SHP77 (cell line): ENCODE measurements at places on chromosomes 11 and 22.
A peak's percentile ranks its signal among the peaks of the same experiment; 100 is the strongest.

- no peak for DNase-seq
Observed at GRCh38 chr11:96330511-96330859, 12.5 kb downstream of the MAML2 start.

DNA sequence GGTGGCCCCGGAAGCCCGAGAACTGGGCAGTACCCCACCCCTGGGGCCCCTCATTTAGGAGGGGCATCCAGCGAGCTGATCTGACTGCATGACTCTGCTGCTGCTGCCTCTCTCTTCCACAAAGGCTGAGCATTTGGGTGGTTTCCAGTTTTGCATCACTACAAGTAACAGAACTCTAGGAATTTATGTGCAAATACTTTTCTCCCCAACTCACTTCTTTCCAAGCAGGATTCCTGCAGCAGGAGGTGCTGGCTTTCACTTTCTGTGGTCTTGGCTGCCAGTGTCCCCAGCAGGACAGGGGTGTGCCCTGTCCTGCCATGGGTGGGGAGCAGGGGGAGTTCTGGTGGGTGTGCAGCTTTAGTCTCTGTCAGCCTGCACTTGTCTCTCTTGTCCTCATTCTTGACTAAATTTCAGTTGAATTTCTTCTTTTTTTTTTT is 21.2 kb downstream of the UPB1 start:
- no peak for DNase-seq

DNA sequence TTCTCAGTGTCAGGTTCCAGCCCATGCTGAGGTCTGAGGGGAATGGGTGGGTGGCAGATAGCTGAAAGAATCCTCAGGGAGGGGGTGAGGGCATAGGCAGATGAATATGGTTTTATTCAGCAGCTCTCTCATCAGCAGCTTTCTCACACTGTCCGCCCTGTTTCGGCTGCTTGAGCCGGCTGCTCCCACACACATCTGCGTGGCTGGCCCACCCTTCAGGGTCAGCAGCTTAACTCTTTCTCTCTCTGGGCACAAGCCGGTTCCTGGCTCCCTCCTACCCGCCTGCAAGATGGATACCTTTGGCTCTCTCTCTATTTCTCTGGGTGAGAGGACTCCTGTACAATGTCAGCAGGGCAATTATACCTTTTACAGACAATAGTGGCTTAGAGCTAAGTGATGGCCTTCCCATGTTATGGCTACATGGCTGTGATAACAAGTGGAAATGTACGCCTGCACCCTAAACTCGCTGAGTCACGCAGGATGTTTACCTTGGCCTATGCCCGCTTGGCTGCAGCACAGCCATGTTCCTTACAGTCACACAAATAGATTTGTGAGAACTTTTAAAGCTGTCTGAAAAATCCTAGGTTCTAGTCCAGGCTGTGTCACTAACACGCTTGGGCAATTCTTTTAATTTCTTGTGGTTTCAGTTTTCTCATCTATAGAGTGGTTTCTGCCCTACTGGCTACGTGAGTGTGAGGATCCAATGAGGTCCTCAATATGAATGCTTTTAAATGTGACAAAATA is 4.1 kb downstream of the MMP20 start:
- DNase-seq: no peak

- no peak for DNase-seq
Observed at GRCh38 chr11:70594606-70595005, 196.3 kb downstream of the CTTN start.

DNA sequence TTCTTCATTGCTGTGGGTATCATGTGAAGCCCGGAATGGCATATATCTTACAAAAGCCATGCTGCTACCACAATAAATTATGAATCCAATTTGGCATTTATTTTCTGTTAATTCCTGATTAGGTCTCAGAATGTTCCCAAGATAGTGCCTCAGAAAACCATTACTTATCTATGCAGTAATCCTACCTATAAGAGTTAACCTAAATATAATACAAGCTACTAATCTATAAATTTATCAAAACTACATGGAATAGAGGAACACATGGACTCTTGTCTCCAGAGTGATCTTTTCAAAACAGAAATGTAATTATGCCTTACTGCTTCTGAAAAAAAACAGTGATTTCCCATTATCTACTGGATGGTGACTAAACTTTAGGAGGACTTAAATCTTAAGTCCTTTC is 687.8 kb upstream of the ANO5 start:
- DNase-seq: no peak

DNA sequence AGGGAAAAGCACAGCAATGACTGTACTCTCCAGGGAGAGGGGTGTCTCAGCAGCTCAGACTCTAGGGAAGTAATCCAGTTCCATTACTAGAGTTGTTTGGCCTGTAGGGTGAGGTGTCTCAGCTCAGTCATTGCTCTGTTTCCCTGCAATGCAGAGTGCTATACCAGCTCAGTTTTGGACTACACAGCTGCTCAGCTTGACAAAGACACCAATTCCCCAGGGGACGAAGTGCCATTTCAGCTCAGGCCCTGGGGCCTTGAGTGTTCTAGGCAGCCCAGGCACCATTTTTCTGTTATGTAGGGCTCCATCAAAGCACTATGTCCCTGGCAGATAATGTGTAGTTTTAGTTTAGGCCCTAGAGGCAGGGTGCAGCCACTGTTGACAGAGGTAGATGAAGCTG is 18.2 kb downstream of the CALCB start:
- no peak for DNase-seq

DNA sequence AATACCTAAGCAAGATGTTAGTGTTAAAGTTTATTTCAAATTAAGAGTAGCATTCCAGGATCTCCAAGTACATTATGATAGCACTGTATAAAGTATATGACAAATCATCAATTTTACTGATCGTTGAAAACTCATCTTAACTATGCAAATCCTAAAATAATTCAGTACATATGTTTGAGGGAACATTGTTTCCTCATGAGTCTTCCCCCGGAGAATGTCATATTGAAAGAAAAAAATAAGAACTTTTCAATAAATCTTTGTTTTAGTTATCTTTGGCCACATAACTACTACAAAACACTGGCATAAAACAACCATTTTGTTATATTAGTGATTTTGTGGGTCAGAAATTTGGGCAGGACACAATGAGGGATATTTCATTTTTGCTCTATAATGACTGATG is 135.4 kb downstream of the METTL15 start:
- DNase-seq: no peak

DNA sequence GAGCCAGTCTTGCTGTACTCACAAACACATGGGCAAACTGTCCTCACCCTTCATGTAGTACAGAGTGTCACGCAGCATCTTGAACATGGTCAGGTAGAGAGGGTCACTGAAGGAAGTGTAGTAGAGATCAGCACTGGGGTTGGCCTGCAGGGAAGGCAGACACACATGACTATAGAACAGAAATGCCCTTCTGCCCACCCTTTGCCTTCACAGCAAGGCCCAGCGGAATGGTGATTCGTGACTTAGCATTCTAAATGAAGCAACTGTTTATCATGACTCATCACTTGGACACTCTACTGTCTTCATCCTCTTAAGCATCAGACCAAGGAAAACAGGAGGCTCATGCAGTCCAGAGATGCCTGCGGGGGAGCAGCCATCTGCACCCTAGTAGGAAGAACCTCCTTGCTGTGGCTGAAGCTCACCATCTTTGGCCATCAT is 33.4 kb downstream of the SERPIND1 start:
- DNase-seq: no peak

GRCh38 chr22:20465759-20466077 is 28.1 kb upstream of the SCARF2 start:
- DNase-seq: no peak

DNA sequence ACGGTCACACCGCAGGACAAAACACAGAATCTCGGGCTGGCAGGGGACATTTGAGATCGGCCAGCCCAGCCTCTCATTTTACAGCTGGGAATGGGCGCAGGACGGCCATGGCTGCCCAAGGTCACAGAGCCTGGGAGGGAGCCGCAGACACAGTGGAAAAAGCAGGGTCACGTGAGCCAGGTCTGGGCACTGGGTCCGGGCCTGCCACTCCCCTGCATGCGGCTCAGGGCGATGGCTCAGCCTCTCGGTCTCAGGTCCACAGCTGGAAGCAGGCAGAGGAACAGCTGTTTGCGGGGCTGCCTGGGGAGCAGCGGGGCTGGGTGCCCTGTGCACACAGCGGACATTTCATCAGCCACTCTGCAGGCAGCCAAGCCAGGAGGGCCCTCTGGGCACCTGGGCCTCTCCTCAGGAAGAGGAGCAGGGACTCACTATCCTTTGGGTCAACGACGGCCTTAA is 10.4 kb upstream of the PPARA start:
- DNase-seq: no peak

- DNase-seq: peak; percentile 53
Observed at GRCh38 chr11:57288771-57289579, 35.8 kb downstream of the TNKS1BP1 start.
